ENCODE measurements at places on chromosomes 16 and 17.
A peak's percentile ranks its signal among the peaks of the same experiment; 100 is the strongest.

GRCh38 chr17:71753070-71753469 is 367.8 kb upstream of the SOX9 start:
- DNase-seq, result no peak

DNA sequence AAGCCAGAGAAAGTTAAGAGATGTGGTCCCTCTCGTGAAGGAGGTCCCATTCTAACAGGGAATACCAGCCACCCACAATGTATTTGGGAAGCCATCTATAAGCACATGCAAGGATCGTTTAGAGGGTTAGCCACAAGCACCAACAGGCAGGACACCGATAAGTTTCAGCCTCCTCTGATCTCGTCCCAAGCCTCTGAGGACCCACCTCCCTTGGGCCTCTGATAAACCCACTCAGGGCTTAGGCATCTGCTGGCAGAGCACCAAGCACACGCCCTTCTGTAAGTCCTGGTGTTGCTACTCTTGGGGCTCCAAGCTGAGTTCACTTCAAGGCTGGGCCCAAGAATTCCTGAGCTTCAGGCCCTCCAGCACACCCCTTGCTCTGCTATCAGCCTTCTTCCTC is 5.4 kb upstream of the PNPO start:
- DNase-seq, result no peak

GRCh38 chr17:71926746-71927398 is 193.9 kb upstream of the SOX9 start:
- DNase-seq, result no peak

- DNase-seq, result no peak
These were observed 45.0 kb upstream of the ARHGAP44 start for GRCh38 chr17:12744298-12744697.

DNA sequence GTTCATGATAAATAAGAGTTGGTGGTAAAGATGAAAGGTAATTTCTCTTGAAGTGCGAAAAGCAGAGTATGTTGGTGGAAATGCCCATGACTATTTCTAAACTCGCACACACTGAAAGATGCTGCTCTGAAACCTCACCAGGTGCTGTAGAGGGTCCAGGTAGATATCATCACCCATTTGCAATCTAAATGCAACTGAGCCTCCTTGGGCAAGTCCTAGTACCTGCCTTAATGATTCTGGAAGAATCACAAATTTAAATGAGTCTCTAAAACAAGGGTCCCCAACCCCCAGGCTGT is 5.9 kb upstream of the MMD start:
- DNase-seq, result peak; percentile 65

DNA sequence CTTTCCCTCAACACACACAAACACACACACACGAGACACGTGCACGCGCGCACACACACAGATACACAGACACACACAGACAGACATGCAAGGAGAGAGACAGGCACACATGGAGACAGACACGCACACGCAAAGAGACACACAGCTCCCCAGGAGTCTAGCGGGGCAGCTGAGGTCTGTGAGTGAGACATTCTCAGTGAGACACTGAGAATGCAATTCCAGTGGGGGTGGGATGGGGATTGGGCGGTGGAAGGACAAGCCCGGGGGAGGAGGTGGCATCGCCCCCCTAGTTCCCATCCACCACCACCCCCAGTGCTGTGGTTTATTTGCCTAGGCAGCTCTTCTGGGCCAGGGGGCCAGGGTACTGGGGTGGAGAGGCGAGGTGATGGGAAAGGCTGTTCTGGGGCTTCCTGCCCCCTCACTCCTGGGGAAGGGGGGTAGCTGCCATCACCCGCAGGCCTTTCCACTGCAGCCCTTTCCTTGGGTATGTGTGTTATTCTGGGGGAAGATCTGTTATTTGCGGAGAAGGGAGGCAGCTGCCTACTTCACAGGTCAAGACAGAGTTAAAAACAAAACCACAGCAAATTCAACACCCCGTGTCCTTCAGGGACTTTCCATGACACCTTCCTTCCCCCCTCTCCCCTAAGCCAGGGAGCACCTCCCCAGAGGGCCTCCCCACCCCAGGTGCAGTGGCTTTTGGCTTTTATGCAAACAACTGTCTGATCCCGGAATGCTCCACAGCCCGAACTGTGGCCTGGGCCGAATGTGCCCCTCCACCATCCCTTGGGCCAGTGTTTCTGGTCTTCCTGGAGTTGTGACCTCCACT is 18.0 kb downstream of the GRB7 start:
- DNase-seq, result peak; percentile 92

- no peak for DNase-seq
These were observed 29.8 kb downstream of the SLC47A2 start for GRCh38 chr17:19686400-19687090.

- DNase-seq, result no peak
These were observed 2.2 kb downstream of the BCKDK start for GRCh38 chr16:31110106-31111034.

DNA sequence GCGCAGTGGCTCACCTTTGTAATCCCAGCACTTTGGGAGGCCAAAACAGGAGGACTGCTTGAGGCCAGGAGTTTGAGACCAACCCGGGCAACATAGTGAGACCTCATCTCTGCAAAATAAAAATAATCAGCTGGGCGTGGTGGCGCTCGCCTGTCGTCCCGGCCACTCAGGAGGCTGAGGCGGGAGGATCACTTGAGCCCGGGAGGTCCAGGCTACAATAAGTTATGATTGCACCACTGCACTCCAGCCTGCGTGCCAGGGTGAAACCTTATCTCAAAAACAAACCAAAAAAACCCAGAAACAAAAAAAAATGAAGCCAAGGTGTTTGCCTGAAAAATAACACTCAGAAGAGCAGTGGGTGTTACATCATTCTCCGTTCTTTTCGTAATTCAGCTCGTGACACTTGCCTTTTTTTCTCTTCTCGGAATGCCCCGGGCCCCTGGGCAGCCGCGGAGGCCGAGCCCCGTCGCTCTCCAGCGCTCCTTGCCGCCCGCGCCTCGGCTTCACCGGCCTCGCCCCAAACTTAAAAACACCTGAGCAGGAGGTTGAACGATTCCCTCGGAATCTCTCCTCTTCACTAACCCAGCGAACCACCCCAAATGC is 17.0 kb downstream of the PRCD start:
- no peak for DNase-seq

DNA sequence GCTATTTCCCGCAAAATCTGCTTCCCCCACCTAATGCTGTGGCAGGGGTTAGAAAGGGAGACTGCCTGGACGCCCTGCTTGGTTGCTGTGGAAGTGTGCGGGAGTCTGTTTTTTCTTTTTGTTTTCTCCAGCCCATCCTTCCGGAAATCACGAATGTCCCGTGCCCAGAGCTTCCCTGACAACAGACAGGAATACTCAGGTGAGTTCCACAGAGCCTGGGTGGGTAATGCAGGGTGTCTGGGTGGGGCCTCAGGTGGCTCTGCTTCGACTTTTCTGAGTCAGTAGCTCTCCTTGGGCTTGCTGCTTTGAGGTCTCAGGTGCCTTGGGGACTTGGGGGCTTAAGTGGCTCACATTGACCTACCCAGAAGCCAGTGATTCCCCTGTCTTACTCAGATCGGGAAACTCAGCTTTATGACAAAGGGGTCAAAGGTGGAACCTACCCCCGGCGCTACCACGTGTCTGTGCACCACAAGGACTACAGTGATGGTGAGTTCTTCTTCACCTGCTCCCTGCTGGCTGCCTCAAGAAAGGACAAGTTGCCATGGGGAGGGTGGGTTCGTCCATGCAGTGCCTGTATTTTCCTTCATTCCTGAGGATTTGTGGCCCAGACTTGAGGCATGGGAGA is 11.4 kb downstream of the LIMD2 start:
- DNase-seq, result peak; percentile 40
